Cardiac fibroblast (primary cell): ENCODE measurements at places on chromosomes 1 and 21.

DNA sequence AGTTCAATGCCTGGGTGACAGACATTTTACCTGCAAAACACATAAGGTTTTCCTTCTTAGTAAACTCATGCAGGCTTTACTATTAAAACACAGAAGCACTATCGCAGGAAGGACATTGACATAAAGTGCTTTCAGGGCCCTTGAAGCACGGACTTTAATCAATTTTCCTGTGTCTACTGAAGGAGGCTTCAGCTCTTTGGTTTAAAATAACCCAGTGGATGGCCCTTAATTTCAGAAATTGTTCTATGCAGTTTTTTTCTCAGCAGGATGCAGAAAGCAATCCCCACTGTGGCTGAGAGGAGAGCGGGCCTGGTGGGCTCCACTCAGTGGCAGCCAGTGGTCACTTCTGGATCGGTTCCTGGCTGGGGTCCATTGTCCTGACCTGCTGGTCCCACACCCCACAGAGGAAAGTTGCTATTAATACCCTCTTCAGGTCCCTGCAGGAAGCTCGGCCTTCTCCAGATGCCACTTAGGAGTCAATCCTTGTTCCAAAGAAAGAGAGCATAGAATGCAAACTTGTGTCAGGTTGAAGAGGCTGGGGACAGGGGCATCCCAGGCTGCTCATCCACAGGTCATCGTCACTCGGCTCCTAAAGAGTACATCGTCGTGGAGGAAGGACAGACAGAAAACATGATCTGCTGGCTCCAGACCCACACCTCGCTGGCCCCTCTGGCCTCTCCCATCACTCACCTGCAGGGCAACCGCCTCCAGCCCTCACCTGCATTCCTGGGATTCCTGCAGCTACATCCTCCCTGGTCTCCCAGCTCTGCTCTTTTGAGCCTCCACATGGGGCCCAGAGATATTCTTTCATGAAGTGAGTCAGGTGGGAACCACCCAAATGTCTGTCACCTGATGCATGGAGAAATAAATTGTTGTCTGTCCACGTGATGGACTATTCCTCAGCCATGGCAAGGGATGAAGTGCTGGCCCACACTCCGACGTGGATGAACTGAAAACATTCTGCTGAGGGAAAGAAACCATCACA, 153.1 kb downstream of the PSMG1 start:
- no peak for DNase-seq

- DNase-seq: no peak
Observed at GRCh38 chr21:31837618-31838390, 35.0 kb upstream of the HUNK start.

DNA sequence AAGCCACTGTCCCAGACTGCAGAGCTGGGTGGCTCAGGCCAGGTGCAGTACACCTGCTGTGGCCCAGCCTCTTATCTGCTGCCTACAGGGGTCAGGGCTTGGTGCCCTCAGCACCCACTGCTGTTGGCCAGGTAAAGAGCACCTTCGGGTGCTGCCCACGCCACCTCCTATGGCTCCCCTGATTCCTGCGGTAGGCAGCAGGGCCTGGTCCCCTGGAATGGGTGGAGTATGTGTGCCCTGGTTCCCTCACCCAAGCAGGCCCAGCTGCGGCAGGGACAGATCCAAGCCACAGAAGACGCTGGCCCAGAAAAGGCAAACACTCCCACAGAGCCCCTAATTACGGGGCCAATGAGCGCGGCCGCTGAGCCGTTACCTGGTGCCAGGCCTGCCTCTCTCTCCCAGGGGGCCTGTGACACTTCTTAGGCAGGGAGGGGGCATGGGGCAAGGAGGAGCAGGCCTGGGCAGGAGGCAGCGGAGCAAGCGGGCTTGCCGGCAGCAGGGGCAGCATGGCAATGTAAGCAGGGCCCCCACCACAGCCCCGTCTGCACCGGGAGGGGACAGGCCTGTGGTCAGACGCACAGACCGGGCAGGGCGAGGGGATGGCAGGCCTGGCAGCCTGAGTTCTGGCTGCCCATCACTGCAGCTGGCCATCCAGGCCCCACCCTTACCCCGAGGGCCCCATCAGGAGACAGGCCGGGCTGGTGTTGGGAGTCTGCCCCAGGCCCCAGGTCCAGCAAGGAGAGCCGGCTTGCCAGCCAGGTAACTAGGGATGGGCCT, 19.0 kb downstream of the ESPN start:
- DNase-seq: no peak

GRCh38 chr1:67879485-67879884, 46.2 kb upstream of the GNG12 start:
- DNase-seq: no peak

DNA sequence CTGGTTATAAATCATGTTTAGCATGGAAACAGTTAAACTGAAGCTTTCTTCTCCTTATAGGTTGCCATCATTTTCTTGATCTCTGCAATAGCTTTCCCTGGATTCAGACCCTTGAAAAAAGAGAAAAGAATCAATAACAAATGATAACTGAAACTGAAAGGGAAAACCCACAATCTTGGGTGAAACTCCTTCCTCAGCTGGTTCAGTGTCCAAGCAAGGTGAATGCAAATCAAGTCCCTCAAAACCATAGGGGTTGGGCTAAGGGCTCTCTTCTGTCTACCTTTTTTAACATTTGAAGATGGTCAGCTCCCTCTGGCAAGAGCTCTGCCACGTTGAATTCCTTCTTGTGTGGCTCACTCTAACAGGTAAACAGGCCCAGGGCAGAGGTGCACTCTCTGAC, 7.1 kb upstream of the ATP13A2 start:
- DNase-seq: no peak

DNA sequence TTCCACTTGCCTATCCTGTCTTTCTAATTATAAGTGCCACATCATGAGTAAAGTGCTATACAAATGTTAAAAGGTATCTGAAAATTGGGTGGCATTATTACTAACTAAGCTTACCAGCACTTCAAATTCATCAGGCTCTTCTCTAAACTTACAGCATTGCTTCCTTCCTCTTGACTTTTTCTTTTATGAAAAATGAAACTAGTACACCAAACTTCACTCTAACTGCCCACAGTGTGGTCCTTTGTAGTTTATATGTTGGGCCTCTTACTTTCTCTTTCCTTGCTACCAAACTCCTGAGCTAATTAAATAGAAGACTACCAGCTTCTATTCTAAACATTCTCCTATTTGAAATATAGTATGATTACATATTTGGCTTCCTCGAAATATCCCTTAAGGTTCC, 81.8 kb downstream of the NOTCH2 start:
- no peak for DNase-seq

DNA sequence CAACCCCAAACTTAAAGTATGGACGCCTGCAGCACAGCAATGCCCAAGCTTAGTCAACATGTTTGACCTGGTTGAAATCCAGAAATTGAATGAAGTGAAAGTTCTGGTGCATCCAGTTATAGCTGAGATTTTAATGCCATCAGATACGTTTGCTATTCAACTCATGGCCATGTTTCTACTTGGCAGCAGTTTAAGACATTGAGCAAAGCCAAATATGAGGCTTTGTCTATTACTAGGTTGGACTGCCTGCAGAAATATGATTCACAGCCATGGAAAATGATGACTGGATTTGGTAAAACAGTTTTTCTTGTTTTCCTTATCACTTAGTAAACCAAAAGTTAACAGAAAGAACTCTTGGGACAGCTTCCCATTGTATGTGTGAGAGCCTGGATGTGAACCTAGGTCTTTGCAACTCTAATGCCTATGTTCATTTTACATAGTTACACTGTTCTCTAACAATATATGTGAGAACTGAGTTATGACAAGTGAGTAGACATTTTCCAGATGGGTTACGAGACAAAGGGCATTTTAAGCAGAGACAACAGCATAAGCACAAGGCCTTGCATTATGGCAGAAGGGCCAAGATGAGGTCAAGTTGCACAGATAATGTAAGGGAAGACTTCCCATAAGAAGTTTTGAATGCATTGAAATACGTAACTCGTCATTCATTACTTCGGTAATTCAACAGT, 32.4 kb upstream of the MYSM1 start:
- DNase-seq: peak; percentile 78

- peak; percentile 24 for DNase-seq
Observed at GRCh38 chr1:20742671-20743070, 10.2 kb upstream of the SH2D5 start.

DNA sequence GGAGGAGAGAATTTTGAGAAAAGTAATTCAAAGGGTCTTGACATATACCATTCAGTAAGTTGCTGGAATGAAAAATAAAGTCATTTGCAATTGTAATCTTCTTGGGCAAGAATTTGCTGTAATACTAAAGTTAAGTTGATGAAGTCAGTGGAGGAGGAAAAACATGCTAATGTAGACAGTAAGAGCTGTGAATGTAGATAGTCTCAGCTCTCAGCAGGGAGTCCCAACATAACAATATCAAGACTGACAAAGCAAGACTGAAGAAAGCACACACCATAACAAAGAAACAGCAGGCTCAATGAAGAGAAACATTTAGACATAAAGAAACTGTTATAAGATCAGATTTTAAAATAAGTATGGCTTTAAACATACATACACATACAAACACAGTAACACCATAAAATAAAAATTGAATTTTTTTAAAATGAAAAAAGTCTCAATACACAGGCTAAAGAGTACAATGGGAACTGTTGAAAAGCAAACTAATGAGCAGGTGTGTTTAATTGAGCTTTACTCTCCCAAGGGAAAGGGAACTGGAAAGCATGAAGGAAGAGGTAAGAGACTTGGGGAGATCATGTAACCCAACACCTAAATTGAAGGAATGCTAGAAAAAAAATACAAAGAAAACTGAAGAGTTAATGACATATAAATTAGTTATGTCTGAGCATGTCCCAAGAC, 336.3 kb upstream of the NCAM2 start:
- no peak for DNase-seq

DNA sequence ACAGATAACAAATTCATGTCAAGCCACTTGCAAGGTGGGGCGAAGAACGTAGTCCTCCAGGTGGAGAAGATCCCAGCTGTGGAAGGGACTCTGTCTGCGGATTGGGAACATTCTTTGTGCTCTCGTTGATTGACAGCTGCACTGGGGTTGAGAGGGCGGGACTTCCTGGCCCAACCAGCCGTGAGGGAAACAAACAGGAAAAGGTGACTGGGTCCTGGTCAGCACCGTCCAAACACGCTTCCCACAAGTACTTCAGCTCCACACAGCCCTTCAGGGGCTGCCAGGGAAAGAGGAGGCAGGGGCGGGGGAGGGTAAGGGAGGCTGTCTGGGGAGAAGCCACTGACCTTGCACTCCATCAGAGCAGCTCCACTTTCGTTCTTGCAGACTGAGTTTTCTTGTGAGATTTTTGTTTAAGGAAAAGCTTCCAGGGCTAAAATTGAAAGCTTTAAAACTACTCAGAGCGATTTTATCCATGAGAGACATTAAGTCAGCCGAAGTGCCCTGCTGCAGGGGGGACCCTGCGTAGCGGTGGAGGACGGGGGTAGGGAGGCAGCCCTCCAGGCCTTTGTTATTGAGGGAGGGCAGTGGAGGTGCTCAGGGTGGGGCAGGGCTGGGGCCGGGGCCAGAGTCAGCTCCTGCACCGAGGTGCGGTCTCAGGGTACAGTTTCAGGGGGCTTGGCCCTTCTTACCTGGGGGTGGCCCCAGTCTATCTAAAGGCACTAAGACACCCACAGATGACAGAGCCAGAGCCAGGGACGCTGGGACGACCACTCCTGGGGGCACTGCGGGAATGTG, 21.6 kb upstream of the STUM start:
- DNase-seq: peak; percentile 66

- no peak for DNase-seq
Observed at GRCh38 chr1:50426108-50426700, 3.0 kb upstream of the DMRTA2 start.

DNA sequence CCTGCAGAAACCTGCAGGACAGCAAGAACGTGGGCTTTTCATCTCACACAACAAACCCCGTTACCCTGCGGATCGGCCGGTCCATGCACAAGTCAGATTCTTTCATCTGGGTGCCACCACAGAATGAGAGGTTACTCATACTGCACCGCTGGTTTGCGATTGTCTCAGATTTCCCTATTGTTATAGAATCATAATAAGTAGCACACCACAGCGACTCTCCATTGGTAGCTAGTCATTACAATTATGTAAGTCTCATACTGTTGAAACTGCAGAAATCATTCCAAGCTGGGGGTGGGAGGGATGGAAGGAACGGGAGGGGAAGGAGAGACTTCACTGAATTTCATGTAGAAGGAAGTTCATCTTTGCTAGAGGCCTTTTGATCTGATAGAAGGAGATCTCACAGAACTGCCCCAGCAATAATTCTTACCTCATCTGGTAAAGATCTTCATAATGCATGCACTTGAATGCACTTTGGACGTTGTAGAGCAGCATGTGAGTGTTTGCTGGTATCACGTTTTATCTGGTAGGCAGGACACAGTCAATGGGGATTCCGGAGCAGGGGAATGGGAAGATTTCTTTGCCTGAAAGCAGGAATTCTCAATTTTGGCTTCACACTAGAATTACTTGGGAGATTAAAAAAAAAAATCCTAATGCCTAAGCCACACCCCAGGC, 221.1 kb downstream of the KIF26B start:
- DNase-seq: no peak

GRCh38 chr1:156852418-156852874, 6.5 kb downstream of the INSRR start:
- peak; percentile 55 for DNase-seq
